GM12864 (cell line): ENCODE measurements at places on chromosomes 11 and 22.

DNA sequence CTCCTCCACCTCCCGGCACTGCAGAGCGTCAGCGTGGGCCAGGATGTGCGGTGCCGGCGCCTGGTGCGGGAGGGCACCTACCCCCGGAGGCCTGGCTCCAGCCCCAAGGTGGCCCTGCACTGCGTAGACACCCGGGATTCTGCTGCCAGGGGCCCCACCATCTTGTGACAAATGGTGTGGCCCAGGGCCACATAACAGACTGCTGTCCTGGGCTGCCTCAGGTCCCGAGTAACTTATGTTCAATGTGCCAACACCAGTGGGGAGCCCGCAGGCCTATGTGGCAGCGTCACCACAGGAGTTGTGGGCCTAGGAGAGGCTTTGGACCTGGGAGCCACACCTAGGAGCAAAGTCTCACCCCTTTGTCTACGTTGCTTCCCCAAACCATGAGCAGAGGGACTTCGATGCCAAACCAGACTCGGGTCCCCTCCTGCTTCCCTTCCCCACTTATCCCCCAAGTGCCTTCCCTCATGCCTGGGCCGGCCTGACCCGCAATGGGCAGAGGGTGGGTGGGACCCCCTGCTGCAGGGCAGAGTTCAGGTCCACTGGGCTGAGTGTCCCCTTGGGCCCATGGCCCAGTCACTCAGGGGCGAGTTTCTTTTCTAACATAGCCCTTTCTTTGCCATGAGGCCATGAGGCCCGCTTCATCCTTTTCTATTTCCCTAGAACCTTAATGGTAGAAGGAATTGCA is 13.5 kb downstream of the TSKU start:
- DNase-seq = no peak

DNA sequence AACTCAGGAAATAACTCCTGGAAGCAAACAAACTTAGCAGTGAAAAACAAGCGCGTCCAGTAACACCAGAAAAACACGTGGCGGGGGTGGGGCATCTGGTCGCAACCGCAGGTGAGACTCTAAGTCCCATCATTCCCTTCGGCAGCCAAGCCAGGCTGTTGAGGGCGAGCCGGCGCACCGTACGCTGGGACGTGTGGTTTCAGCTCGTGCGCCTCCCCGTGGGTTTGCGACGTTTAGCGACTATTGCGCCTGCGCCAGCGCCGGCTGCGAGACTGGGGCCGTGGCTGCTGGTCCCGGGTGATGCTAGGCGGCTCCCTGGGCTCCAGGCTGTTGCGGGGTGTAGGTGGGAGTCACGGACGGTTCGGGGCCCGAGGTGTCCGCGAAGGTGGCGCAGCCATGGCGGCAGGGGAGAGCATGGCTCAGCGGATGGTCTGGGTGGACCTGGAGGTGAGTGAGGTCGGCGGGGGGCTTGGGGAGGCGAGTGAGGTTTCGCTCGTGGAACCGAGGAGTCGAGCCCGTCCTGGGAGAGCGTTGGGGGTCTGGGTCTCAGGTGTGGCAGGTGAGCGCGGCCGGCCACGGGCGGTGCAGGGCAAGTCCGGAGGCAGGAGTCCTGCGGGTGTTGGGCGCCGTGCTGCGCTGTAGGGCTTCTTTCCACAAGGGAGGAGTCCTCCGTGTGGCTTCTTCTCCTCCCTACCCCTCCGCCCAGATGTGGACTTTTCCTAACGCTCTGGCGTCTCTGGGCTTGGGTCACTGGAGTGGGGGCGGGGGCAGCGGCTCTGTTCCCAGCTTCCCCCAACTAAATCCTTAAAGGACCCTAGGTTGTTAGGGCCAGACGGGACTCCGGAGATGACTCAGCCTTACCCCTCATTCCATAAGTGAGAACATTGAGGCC is at the start of gene REXO2:
Gene REXO2 (plus strand): TSS at position 239 of the 892 bp plus-strand sequence. CDS start 62 bp downstream, at position 301.
- DNase-seq = peak; percentile 87

GRCh38 chr11:18011633-18012032 is 1.2 kb downstream of the SERGEF start:
- no peak for DNase-seq

GRCh38 chr11:75851203-75851602 is 36.2 kb downstream of the UVRAG start:
- DNase-seq = no peak

DNA sequence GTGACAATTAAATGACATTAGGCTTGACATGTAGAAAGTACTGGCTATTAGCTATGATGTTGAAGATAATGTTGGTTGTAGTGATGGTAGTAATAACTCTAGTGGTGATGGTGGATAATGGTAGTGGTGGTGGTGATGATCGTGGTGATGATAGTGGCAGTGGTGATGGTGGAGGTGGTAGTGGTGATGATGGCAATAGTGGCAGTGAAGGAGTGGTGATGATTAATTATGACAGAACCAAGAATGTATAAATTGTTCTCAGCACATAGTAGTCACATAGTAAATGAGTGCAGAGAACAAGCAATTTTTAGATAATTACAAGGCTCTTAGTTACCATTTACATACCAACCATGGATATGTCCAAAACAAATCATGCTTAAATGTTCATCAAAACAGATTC is 5.3 kb upstream of the CD44 start:
- DNase-seq = no peak
